Colonic mucosa (tissue), 4 donors: ENCODE measurements at places on chromosomes 13 and 19. TPM values are rescaled to one million over a fixed set of nuclear protein-coding genes. Genes with fewer than 3 reads are reported as not detected.

DNA sequence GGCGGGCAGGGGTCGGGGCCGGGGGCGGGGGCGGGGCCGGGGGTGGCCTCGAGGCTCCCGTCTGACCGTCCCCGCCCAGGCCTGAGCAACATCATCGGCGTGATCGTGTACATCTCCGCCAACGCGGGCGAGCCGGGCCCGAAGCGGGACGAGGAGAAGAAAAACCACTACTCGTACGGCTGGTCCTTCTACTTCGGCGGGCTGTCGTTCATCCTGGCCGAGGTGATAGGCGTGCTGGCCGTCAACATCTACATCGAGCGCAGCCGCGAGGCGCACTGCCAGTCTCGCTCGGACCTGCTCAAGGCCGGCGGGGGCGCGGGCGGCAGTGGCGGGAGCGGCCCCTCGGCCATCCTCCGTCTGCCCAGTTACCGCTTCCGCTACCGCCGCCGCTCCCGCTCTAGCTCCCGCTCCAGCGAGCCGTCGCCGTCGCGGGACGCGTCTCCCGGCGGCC is 9.4 kb upstream of the CACNG6 start:
- DNase-seq = no peak

GRCh38 chr13:99740251-99740979 is 231.2 kb downstream of the ZIC5 start:
- peak; percentile 12 for DNase-seq

GRCh38 chr13:77980592-77980991 is 62.0 kb upstream of the EDNRB start:
- DNase-seq = no peak

The BRSK1 gene
- 0.59 TPM for total RNA-seq

DNA sequence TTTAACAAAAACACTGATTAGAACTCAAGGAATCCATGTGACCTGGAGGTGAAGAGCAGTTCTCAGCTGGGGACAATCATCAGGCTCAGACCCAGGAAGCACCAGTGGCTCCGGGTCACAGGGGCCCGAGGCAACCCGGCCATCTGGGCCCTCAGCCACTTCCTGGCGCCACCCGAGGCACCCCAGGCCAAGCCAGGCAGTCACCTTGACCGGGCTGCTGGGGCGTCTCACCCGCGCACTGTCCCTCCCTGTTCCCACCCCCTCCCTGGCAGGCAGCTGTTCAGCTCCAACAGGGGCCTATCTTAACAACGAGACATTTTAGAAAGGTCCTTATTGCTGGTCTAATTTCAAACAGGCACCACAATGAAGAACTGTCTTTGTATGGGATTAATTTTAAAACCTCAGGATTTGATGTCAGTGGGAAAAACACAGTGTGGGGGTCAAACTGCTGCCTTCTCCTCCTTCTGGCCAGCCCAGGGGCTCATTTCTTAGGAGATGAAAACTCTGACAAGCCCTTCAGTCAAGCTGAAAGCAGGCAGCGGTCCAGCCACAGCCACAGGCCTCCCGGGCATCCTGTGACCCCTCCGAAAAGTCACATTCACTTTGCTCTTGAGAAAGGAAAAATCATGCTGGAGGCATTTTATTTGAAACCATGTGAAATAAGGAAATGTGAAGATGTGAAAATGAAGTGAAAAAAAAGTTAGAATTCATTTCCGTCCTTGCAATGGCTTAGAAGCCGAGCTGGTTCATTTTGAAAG is 83.3 kb downstream of the KCTD15 start:
- no peak for DNase-seq

DNA sequence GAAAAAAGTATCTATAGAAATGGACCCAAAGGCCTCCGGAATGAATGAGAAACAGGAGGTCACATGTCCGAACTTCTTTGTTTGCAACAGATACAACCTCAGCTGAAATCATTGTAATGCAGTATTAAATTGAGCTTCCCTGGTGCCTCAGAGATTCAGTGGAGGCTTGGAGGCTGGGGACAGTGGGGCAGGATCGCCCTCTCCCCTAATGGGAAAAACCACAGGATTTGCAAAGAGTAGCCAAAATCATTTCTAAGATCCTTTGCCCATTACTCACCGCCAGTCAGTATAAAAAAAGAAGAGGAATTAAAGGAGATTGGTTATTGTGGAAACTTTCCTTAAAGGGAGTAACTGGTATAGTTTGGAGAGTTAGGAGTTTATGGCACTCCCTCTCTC is 30.4 kb upstream of the IRS2 start:
- DNase-seq = no peak

DNA sequence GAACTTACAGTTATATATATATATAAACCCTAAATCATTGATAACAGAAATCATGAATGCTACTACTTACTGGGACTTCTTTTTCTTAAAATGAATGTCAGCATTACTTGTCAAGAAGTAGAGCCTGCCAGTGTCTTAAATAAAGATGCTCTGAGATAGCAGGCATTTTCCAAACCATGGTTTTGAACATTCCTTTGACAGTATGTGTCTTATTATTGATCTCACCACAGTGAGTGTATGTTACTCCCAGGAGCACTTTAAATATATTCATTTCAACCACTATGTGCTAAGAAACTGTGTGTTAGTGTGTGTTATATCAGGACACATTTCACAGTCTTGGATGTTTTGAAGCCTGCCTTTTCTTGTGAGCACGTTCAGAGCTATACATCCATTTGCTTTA is 28.2 kb downstream of the TNFRSF19 start:
- no peak for DNase-seq

The URAD gene
- 26.9 TPM for total RNA-seq

DNA sequence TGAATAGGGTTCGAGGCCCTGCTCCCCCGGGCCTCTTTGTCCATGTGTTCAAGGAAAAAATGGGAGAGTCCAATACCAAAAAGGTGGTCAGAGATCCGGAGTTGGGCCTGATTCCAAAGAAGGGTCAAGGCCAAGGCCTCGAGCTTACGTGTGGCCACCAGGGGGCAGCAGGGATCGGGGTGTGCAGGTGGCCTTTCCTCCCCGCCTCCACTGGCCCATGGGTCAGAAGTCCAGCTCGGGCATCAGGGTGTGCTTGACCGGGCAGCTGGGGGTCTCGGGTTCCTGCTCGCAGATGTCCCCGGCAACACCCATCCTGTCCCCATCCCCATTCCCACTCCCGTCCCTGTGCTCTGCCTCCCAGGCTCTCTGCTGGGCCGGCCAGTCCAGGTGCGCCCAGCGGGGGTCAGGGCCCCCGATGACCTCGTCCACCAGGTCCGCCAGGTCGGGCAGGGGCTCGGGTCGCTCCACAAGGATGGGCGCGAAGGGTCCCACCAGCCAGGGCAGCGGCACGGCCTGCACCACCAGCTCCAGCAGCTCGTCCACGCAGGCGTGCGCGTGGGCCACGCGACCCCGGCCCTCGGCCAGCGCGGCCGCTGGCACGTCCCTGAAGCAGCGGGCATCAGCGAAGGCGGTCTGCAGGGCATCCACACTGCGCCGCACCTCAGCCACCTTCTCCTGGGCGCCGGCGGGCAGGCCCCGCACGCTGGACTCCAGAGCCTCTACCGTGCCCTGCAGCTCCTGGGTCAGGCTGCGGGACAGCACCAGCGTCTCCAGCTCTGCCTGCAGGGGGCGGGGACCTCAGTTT is 5.2 kb upstream of the PLIN4 start:
- DNase-seq = peak; percentile 55
